ENCODE measurements at places on chromosomes 7 and 10. TPM values are rescaled to one million over a fixed set of nuclear protein-coding genes. Genes with fewer than 3 reads are reported as not detected.
A peak's percentile ranks its signal among the peaks of the same experiment; 100 is the strongest.

DNA sequence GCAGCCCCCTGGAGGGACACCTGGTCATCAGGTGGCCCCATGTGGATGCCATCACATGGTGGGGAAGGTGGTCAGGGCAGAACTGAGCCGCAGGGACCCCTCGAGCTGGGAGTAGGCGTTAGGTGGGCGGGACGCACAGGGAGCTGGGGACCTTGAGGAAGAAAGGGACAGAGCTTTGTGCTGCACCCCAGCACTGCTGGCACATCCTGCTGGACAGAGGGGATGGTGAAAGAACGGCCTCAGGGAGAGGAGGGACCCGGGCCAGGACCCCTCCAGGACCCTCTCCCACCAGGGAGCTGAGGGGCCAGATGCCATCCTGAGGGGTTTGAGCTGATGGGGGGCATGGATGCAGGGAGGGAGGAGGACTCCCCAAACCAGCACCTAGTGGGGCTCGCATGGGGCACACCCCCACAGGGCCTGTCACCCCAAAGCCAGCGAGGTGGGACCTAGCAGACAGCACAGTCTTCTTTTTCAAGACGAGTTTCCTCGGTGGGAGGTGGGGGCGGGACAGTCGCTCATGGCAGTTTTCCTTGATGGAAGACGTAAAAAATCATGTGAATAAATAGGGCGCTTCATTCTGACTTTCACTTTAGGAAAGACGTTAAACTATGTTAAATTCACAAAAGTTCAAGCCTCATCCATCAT is 43.3 kb downstream of the STK32C start:
- no peak for DNase-seq
- H3K27me3 ChIP-seq, result no peaks in the 10 kb centered on the region
- H3K27ac ChIP-seq, result no peak overlapping the region
- no peak overlapping the region for H3K4me3 ChIP-seq
- no peaks in the 10 kb centered on the region for H3K36me3 ChIP-seq

The ZNF107 gene
- total RNA-seq, result 12.9 TPM

GRCh38 chr7:32879460-32879859 is 12.1 kb downstream of the KBTBD2 start:
- no peaks in the 10 kb centered on the region for H3K27me3 ChIP-seq
- DNase-seq, result no peak
- no peak overlapping the region for H3K27ac ChIP-seq
- peaks cover 46% of the 10 kb centered on the region for H3K4me1 ChIP-seq
- peaks cover 16% of the 10 kb centered on the region for H3K36me3 ChIP-seq

DNA sequence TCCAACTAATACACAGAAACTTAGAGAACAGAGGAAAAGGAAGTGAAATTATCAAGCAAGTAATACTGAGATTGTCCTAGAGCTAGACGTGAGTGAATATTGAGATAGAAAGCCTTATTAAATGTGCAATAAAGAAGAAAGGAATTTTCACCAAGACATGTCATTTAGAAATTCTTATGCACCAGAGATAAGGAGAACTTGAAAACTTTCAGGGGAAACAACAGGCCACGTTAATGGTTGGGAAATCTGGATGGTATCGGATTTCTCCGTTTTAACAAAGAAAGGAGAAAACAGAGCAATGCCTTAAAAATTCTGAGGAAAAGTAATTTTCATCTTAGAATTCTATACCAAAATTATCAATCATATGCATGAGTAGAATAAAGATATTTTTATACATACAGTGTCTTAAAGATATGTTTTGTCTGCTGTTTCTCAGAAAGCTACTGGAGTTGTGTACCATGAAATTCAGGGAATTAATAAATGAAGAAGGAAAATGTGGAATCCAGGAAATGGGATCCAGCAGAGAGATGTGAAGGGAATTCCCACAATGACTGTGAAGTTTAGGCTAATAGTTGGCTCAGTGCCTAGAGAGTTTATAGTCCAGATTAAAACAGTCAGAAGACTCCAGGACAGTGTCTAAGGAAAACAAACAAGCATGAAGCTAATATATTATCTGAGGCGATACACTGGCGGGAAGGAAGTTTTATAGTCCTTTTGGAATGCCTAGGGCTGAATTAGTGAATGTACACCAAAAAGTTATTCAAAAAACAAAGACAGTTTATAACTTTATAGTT is 159.5 kb downstream of the PPP1R9A start:
- no peak overlapping the region for H3K27ac ChIP-seq
- H3K27me3 ChIP-seq, result no peaks in the 10 kb centered on the region
- no peaks in the 10 kb centered on the region for H3K4me1 ChIP-seq
- no peaks in the 10 kb centered on the region for H3K36me3 ChIP-seq

GRCh38 chr10:32039734-32040133 is 16.5 kb downstream of the KIF5B start:
- H3K36me3 ChIP-seq, result peaks cover 56% of the 10 kb centered on the region
- H3K27me3 ChIP-seq, result no peaks in the 10 kb centered on the region
- H3K4me3 ChIP-seq, result no peak overlapping the region
- H3K27ac ChIP-seq, result no peak overlapping the region

- no peaks in the 10 kb centered on the region for H3K36me3 ChIP-seq
- H3K4me3 ChIP-seq, result no peak overlapping the region
- no peaks in the 10 kb centered on the region for H3K27me3 ChIP-seq
- no peak overlapping the region for H3K27ac ChIP-seq
- no peak for DNase-seq
Measured at GRCh38 chr10:131267814-131268095, 43.8 kb downstream of the TCERG1L start.

DNA sequence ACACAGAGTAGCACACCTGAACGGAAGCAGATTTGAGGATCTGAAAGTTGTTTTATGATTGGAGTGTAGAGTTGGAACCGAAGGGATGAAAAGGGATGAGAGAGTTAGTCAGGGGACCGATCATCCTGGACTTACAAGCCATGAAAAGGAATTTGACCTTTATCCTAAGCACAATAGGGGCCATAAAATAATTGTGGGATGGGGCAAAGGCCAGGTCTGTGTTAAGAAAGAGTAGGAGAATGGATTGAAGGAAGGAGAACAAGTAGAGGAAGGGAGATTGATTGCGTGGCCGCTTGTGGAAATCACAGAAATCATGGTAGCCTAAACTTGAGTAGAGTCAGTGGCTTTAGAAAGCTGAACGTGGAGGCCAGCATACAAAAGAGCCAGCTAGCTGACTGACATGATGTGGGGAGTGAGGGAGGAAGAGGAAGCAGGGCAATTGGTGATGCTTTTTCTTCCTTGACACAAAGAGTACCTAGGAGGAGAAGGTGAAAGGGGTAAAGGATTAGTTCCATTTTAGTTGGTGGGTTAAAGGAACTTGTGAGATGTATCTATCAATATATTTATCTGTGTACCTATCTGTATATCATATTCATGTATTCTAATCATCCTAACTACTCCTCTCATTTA is 67.1 kb upstream of the RPA3 start:
- no peak overlapping the region for H3K27ac ChIP-seq
- no peak overlapping the region for H3K4me3 ChIP-seq
- no peaks in the 10 kb centered on the region for H3K27me3 ChIP-seq
- H3K36me3 ChIP-seq, result no peaks in the 10 kb centered on the region

DNA sequence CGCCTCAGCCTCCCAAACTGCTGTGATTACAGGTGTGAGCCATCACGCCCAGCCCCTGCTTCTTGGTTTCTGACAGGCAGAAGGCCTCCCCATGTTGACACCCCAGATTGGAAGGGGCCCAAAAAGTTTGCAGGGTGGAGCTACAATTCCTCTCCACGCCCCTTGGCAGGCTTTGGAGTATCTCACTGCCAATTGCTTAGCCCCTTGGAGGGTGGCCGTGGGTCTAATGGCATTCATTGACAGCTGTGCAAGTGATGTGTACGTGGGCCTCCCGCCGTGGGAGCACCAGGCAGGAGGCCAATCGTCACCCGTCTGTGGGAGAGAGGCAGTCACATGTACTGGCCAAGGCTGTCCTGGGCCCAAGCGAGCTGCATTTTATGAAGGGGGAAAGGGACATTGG is 73.7 kb upstream of the PPIF start:
- H3K4me1 ChIP-seq, result peaks cover 1% of the 10 kb centered on the region
- no peak overlapping the region for H3K4me3 ChIP-seq
- H3K27me3 ChIP-seq, result no peaks in the 10 kb centered on the region

DNA sequence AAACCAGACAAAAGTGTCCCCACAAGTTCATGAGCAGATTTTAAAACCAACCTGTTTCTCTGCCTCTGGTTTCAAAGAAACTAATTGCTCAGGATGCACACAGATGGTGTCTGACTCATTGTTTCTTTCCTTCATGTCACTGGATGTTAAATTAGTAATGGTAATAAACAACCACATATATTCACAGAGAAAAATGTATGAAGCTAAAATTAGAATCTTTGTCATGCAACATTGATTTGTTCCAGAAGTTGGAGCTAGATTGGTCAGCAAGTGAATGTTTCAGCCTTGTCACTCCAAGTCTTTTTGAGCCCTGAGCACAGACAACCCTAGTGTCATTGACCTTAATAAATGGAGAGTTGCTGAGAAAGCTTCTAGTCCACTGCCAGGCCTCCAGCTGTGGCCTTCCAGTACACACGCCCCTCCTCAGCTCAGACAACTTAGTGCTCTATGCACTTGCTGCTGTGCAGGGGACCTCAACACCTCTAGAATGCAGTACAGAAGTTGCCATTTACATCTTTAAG is 175.9 kb downstream of the CCDC71L start:
- H3K36me3 ChIP-seq, result peaks cover 5% of the 10 kb centered on the region
- DNase-seq, result peak; percentile 27
- H3K4me3 ChIP-seq, result peak overlapping the region; percentile 16
- peaks cover 7% of the 10 kb centered on the region for H3K27me3 ChIP-seq

- H3K27me3 ChIP-seq, result no peaks in the 10 kb centered on the region
- no peak overlapping the region for H3K4me3 ChIP-seq
- no peaks in the 10 kb centered on the region for H3K36me3 ChIP-seq
Measured at GRCh38 chr10:26655746-26656145, 41.8 kb upstream of the PDSS1 start.

DNA sequence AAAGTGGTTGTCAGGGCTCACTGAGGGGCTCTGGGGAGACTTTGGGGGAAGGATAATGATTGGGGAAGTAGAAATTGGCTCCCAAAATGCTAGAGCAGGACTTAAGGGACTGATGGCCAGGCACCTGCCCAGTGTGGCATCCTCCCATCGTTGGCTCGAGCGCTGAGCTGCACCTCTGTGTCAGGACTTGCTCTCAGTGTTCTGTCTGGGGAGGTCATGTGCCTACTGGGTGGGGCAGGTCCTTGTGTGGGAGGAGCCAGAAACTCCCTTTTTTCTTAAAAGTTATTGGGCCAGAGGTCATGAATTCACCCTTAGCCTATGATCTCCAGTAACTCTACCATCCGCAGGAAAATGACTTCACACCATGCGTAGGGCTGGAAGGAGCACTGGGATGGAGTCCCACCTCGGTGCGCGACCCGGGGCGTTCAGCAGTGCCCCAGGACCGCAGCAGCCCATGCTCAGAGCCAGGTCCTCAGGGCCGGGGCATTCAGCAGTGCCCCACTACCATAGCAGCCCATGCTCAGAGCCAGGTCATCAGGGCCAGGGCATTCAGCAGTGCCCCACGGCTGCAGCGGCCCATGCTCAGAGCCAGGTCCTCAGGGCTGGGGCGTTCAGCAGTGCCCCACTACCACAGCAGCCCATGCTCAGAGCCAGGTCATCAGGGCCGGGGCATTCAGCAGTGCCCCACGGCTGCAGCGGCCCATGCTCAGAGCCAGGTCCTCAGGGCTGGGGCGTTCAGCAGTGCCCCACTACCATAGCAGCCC is 221.9 kb downstream of the EBF3 start:
- H3K36me3 ChIP-seq, result peaks cover 41% of the 10 kb centered on the region
- no peak overlapping the region for H3K27ac ChIP-seq
- no peaks in the 10 kb centered on the region for H3K4me1 ChIP-seq
- DNase-seq, result no peak

The GOLGA7B gene
- 1.1 TPM for total RNA-seq

GRCh38 chr7:100670074-100670473 is 3.5 kb upstream of the GNB2 start:
- no peak for DNase-seq
- no peaks in the 10 kb centered on the region for H3K4me1 ChIP-seq
- no peaks in the 10 kb centered on the region for H3K27me3 ChIP-seq
- no peak overlapping the region for H3K27ac ChIP-seq
- H3K36me3 ChIP-seq, result peaks cover 2% of the 10 kb centered on the region
- no peak overlapping the region for H3K4me3 ChIP-seq

GRCh38 chr7:2953588-2954407 is 89.9 kb downstream of the CARD11 start:
- no peaks in the 10 kb centered on the region for H3K27me3 ChIP-seq
- H3K4me3 ChIP-seq, result peak overlapping the region; percentile 27
- peak overlapping the region; percentile 84 for H3K27ac ChIP-seq
- peaks cover 92% of the 10 kb centered on the region for H3K36me3 ChIP-seq
- H3K4me1 ChIP-seq, result peaks cover 85% of the 10 kb centered on the region
- peak; percentile 59 for DNase-seq

GRCh38 chr10:106551501-106552062 is 612.9 kb downstream of the SORCS1 start:
- no peaks in the 10 kb centered on the region for H3K4me1 ChIP-seq
- DNase-seq, result no peak
- H3K36me3 ChIP-seq, result no peaks in the 10 kb centered on the region
- no peaks in the 10 kb centered on the region for H3K27me3 ChIP-seq
- H3K27ac ChIP-seq, result no peak overlapping the region
- H3K4me3 ChIP-seq, result no peak overlapping the region

- H3K4me3 ChIP-seq, result no peak overlapping the region
- peaks cover 27% of the 10 kb centered on the region for H3K36me3 ChIP-seq
Measured at GRCh38 chr10:113732966-113733365, 18.5 kb upstream of the PLEKHS1 start.

- H3K4me1 ChIP-seq, result no peaks in the 10 kb centered on the region
- H3K27me3 ChIP-seq, result no peaks in the 10 kb centered on the region
- no peaks in the 10 kb centered on the region for H3K36me3 ChIP-seq
- H3K27ac ChIP-seq, result no peak overlapping the region
- DNase-seq, result no peak
Measured at GRCh38 chr7:140564643-140565042, 76.0 kb downstream of the DENND2A start.

DNA sequence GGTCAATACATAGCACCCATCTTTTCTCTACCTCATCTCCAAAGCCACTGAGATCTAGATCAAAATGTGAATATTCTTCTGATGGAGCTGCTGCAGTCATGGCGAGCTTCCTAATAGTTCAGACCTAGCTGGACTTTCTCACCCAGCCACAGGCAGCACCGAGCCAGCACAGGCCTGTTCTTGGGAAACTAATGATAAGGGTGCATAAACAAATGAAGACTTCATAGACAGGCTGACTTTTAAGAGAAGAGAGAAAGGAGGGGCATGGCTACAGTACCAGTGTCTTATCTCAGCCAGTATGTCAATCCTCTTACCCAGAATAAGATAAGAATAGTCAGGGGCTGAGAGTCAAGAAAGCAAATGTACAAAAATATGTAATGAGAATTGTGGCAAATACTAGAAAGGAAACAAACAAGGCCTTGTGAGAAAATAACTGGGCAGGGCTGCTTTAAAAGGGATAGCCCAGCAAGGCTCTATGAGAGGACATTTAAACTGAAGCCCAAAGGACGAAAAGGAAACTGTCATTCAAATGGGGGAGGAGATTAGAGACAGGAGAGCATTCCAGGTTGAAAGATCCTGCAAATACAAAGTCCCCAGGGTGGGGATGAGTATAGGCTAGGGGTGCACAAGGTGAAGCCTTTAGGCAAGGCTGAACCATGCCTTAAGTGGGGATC is 21.8 kb upstream of the CDK14 start:
- H3K36me3 ChIP-seq, result no peaks in the 10 kb centered on the region
- H3K27me3 ChIP-seq, result no peaks in the 10 kb centered on the region
- DNase-seq, result no peak
- H3K4me3 ChIP-seq, result no peak overlapping the region
- H3K27ac ChIP-seq, result no peak overlapping the region

GRCh38 chr10:120039826-120040225 is 147.3 kb downstream of the SEC23IP start:
- no peak for DNase-seq
- no peaks in the 10 kb centered on the region for H3K27me3 ChIP-seq
- H3K36me3 ChIP-seq, result no peaks in the 10 kb centered on the region
- no peak overlapping the region for H3K4me3 ChIP-seq

GRCh38 chr7:32154797-32155196 is 84.6 kb upstream of the PDE1C start:
- no peak overlapping the region for H3K4me3 ChIP-seq
- H3K27ac ChIP-seq, result no peak overlapping the region
- H3K4me1 ChIP-seq, result no peaks in the 10 kb centered on the region
- no peaks in the 10 kb centered on the region for H3K36me3 ChIP-seq
- no peak for DNase-seq
